Airway epithelial cell (primary cell): ENCODE measurements at places on chromosomes 12 and 14. TPM values are rescaled to one million over a fixed set of nuclear protein-coding genes. Genes with fewer than 3 reads are reported as not detected.

SPX gene
- total RNA-seq: 2.0 and 8.3 TPM in 2 replicates

MYO1H gene
- 0.14 and 1.3 TPM in 2 replicates for total RNA-seq

NPFF gene
- not detected in 2 replicates for total RNA-seq

LAG3 gene
- total RNA-seq: 0.14 TPM in 1 of 2 replicates, not detected in the other

CCDC196 gene
- total RNA-seq: not detected in 2 replicates

THAP2 gene
- total RNA-seq: 2.5 and 4.4 TPM in 2 replicates

VIPAS39 gene
- total RNA-seq: 10.3 and 16.2 TPM in 2 replicates

CCNB1IP1 gene
- total RNA-seq: 51.3 and 52.7 TPM in 2 replicates

GSC gene
- not detected in 2 replicates for total RNA-seq

NTS gene
- total RNA-seq: not detected in 2 replicates

CPNE8 gene
- 7.7 and 8.0 TPM in 2 replicates for total RNA-seq

MANSC4 gene
- total RNA-seq: not detected in 2 replicates

HPD gene
- not detected in 2 replicates for total RNA-seq

LBHD2 gene
- not detected in 2 replicates for total RNA-seq

DLGAP5 gene
- total RNA-seq: 23.9 and 31.0 TPM in 2 replicates

AQP6 gene
- 0.14 TPM in 1 of 2 replicates, not detected in the other for total RNA-seq

RGS6 gene
- total RNA-seq: not detected in 2 replicates

CD27 gene
- total RNA-seq: not detected in 2 replicates

RASSF9 gene
- 3.5 and 4.7 TPM in 2 replicates for total RNA-seq
